ENCODE measurements at places on chromosomes 2 and 18.

DNA sequence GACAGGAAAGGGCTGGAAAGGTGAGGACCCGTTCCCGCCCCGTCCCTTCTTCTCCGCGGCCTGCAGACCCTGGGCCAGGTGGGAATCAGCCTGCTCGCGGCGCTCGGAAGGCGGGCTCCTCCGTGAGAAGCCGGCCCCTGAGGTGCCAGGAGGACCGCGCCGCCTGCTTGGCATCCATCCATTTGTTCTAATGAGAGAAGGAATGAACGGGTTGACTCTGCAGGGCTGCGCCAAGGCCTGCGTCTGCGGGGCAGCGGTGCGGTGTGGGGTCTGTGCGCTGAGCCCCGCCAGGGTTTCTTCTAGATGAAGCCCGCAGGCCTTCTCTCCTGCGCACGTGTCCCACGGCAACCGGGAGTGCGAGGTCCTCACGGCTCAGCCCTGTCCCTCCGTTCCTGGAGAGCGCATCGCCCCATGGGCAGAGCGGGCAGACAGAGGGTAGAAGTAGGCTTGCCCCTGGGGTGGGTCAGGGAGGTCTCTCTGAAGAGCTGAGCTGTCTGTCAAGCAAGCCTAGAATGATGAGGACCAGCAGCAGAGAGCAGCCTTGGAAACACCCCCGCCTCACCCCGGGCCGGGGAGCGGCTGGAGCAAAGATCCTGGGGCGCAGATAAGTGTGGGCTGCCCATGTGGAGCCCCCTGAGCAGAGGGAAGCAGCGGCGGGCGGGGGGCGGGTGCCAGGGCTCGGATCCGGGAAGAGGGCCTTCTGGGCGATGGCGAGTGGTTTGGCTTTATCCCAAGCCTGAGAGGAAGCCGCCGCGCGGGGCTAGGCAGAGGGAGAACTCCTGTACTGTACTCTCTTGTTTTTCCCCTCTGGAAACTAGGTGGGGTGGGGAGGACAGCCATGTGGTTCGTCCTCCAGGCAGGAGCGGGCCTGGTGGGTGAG, 27.9 kb upstream of the HS6ST1 start:
- no peak for DNase-seq

DNA sequence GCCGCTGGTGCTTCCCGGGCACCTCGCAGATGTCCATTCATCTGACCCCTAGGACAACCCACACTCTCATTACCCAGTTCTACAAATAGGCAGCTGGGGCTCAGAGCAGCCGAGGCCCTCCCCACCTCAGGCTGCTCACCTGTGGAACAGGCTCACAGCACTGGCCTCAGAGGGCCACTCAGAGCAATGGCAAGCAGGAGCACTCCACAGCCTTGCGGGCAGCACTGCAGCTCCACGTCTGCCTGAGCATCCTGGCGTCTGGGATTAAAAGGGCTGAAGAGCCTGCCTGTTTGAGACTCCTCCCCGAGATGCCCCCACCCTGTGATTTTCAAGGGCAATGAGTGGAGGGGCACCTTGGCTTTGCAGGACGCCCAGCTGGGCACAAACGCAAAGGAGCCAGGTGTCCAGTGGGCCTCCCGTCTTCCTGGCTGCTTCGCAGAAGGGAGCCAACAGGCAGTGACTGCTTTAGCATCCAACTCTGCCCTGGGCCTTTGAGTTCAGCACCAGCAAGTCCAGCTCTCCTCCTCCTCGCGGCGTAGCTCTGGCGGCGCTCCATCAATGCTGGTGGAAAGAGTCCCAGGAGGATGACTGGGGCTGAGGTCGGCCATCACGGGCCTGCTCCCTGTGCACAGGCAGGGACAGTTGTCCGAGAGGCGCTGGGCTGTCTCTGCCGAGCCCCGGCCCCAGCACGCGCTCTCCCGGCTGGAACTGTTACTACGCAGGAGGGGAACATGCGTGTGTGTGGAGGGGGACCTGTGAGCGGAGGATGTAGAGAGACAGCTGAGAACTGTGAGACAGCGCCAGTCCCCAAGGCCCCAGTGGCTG, 297.2 kb downstream of the NDUFA10 start:
- DNase-seq = no peak

DNA sequence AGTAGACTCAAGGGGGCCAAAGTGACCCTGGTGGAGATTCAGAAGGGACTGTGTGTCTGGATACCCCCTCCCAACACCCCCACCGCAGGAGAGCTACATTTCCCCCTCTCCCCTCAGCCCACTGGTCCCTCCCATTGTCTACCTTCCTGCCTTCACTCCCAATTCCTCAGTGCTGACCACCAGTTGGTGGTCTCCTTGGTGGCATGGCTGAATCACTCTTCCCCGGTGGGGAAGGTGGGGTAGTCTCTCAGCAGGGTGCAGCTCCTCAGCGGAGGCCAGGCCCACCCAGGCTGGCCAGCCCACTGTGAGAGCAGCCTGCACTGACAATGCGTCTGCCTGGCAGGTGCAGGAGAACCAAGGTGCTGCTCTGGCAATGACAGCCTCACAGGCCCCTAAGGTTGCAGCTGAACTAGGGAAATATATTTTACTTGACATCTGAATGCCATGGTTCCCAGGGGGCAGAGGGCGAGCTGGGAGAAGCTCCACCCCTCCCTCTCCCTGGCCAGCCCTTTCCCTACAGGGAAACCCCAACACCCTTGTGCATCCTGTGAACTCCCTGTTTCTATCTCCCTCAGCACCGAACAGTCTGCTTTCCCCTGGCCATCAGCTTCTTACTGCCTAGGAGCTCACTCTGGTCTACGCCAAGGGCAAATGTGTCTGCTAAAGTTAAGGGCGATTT, 62.6 kb upstream of the PAX8 start:
- DNase-seq = no peak

- DNase-seq = no peak
Observed at GRCh38 chr2:169823996-169824372, 721 bp downstream of the METTL5 start.

DNA sequence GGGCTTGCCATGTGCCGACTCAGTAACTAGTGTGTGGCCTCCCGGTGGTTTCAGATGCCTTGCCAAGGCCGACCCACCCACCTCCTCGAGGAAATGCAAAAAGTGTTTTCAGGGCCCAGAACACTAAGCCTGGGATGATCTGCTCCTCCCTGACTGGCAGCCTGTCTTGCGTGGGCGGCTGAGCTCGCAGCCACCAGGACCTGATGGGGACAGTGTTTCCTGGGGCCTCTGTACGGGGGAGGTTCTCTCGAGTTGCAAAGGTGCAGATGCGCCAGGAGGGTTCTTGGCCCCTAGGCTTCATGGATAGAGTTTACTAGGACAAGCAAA, 85.2 kb downstream of the GLI2 start:
- DNase-seq = no peak

- peak; percentile 40 for DNase-seq
Observed at GRCh38 chr2:44267796-44268648, 7.3 kb upstream of the SLC3A1 start.

DNA sequence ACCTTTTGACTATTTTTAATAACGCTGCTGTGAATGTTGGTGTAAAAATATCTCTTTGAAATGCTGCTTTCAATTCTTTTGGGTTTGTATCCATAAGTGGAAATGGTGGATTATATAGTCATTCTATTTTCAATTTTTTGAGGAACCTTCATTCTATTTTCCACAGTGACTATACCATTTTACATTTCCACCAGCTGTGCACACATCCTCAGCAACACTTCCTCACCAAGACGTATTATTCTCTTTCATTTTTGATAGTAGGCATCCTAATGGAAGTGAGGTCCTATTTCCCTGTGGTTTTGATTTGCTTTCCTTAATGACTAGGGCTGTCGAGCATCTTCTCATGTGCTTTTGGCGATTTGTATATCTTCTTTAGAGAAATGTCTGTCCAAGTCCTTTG, 14.8 kb downstream of the CASP10 start:
- no peak for DNase-seq

- DNase-seq = no peak
Observed at GRCh38 chr2:69583321-69583833, 60.2 kb downstream of the AAK1 start.

DNA sequence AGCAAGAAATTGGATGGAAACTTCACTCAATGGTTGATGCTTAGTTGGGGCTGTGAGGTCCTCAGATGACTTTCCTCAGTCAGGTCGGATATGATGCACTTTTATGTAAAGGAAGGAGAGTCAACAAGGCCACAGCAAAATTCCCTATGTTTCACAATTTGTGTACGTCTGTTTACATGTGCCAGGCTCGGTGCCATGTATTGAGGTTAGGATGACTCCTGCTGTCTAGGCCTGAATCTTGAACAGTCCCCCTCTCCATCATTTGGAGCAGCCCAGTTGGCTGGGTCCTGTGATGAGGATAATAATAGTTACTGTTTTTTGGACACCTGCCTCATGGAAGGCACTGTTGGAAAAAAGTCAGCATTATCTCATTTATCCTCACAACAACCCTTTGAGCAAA, 43.1 kb downstream of the VSNL1 start:
- DNase-seq = no peak

- DNase-seq = no peak
Observed at GRCh38 chr2:138707392-138708074, 72.7 kb downstream of the NXPH2 start.

GRCh38 chr18:31077878-31078277, 24.3 kb downstream of the DSC2 start:
- DNase-seq = no peak

DNA sequence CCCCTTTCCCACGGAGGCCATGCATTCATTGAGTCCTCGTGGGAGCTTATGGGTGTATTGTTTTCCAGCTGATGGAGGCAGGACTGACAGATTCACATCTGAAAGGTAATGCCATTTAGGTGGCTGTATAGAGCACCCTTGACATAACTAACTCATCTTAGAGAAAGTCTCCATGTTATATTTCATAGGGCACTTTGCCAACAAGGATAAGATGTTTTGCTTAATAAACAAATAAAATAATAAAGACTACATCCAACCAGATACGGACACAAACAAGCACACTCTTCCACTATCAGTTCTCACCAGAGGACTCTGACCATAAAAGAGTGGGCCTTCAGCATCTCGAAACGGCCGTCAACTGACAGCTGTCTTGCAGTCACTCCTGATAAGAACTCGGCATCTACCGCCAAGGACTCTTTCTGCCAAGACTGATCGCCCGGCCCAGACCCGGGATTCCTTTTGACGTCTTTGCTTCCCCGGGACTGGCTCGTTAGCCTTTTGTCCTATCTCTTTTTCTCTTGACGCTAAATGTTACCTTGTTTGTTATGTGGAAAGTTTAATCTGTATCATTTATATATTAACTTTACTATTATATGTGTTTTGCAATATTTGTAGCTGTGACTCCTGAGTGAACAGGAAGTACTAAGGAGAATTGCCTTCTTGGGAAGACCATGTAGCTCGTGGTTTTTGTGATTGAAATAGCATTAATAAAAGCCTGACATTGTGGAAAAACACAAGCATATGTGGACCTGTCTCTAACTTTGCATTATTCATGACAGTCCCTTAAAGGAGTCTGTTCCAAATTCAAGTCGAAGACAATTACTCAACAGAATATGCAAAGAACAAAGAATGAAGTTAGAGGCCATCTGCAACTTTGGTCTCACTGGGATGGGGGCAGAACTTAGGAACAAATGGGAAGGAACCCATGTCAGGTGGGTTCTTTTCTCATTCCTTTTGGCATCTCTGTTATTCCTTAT, 195.1 kb downstream of the LPIN1 start:
- no peak for DNase-seq

GRCh38 chr2:225182126-225182525, 139.9 kb upstream of the DOCK10 start:
- DNase-seq = no peak

GRCh38 chr2:111896024-111896423, 2.4 kb upstream of the MERTK start:
- no peak for DNase-seq

DNA sequence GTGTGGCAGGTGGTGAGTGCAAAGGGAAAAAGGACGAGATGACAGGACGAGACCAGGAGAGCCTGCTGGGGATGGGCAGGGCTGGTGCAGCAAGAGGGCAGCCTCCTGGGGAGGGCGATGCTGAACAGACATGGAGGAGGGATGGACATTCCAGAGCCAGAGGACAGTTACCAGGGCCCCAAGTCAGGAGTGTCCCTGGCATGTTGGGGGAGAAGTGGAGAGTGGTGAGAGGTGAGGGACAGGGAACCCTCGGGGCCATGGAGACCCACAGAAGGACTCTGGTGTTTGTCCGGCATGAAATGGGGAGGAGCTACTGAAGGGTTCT, 19.0 kb downstream of the MTERF4 start:
- no peak for DNase-seq

GRCh38 chr2:9552219-9553178, 3.1 kb downstream of the ADAM17 start:
- peak; percentile 85 for DNase-seq

GRCh38 chr2:76958749-76959148, 563.4 kb downstream of the LRRTM4 start:
- peak; percentile 30 for DNase-seq

DNA sequence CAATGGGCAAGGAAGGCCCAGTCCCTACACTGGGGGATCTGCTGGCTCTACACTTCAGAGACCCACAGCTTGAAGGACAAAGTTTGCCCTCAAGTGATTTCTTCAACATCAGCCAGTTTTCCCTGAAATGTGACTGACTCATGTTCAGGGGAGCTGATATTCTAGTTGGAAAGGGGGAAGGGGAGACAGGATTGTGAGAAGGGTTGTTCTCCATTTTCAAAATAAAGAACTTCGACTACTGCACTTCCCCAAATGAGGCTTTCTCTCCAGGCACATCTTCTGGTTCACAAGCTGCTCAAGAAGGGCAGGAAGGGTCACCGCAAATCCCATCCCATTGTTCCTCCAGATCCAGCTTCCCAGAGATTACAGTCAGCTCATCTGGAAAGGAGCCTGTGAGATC, 117.6 kb downstream of the BCL2L11 start:
- DNase-seq = no peak

DNA sequence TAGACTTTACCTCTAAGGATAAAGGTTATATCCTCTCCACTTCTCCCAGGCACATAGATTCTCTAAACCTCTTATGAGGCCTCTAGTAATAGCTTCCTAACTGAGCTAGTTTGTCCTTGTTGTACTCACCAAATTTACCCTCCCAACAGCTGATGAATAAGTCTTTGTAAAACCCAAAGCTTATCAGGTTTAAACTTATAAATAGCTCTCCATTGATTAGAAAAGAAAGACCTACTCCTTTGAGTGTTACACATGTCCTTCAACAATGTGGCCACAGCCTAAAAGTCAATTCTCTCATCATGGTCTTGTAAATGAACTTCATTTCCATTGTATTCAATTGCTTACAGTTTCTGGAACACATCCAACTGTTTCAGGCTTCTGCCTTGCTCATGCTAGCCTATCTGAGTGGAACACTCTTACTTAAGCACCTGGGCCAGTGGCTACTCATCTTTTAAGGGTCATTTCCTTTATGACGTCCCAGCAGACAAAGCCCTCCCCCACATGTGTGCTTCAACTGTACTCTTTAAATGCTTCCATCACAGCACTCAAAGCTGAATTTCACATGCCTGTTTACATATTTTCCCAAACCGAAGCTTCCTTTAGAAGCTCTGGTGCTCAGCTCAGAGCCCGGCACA, 131.6 kb downstream of the CDH2 start:
- no peak for DNase-seq

- no peak for DNase-seq
Observed at GRCh38 chr2:174580951-174581350, 16.7 kb downstream of the WIPF1 start.

DNA sequence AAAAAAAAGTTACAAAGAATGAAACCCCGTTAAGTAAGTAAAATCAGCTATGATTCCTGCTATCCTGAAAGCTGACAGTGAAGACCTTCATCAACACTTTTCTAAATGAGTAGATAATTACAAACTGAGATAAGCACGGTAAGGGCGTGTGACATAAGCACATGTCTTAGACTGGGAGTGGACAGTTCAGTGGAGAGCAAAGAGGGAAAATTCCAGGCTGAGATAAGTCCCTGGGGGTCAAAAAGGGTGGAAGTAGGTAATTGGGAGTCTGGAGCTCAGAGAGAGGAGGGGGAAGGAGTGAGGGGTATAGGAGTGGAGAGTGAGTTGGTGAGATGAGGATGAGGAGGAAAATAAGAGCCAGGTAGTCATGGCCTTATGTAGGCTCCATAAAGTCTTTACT, 4.4 kb upstream of the IL1A start:
- no peak for DNase-seq

All from NCI-H460 (cell line).